ENCODE measurements at places on chromosomes 4 and X.

DNA sequence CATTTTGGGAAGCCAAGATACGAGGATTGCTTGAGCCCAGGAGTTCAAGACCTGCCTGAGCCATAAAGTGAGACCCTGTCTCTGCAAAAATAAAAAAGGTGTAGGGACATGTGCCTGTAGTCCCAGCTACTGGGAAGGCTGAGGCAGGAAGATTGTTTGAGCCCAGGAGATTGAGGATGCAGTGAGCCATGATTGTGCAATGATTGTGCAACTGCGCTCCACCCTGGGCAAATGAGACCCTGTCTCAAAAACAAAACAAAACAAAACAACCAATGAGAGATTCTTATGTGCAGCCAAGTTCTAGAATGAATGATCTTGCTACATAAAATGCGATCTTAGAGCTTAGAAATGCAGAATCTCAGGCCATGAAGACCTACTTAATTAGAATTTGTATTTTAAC is 22.5 kb downstream of the SLC9B2 start:
- DNase-seq, result no peak

DNA sequence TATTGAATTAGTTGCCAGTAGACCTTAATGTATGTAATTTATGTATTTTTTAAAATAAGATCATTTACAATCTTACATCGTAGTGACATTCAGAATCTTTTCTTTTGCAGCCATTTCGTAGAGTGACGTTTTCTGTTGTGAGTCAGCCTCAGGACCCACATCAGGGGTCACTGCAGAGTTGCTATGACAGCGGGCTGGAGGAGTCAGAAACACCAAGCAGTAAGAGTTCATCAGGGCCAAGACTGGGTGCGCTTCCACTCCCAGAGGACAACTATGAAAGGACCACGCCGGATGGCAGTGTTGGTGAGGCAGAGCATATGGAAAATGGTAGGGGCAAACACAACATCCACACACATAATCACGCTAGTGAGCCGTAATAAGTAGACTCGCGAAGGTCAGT is 199.9 kb downstream of the PCDH7 start:
- DNase-seq, result no peak

- DNase-seq, result no peak
Measured at GRCh38 chr4:105306158-105306781, 159.6 kb downstream of the TET2 start.

DNA sequence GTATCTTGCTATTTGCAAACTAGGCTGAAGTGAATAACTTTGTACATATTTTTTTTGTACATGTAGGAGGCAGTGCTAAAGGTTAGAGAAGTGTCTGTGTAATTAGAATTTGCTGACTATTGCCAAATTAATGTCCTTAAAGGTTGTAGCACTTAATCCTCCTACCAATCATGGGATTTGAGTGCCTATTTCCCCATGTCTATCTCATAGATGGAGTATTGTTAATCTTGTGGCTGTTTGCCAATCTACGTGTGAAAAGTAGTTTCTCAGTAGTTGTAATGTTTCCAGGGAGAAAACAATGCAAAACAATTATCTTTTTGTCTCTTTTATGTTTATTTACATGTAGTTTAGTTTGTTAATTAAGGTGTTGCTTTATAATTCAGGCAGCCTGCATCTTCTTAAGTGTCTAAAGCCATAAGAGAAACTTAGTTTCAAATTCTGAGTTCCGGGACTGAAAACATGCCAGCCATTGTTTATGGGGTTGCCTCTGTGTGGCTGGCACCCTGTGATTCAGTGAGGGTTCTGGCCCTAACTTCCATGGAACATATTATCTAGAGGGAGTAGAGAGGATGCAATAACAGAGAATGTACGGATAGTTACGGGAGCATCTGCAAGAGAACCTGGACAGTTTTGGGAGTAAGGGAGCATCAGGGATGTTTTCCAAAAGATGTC is 142.4 kb downstream of the KLHL8 start:
- no peak for DNase-seq

DNA sequence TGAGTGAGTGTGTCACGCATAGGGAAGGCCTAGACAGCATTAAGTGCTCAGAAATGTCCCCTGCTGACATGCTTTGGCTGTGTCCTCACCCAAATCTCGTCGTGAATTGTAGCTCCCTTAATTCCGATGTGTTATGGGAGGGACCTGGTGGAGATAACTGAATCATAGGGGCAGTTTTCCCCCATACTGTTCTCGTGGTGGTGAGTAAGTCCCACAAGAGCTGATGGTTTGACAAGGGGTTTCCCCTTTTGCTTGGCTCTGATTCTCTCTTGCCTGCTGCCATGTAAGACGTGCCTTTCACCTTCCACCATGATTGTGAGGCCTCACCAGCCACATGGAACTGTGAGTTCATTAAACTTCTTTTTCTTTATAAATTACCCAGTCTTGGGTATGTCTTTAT is 78.0 kb downstream of the NSUN7 start:
- no peak for DNase-seq

GRCh38 chr4:72954811-72955210 is 114.7 kb downstream of the COX18 start:
- no peak for DNase-seq

- DNase-seq, result no peak
Measured at GRCh38 chr4:74282926-74283325, 25.3 kb upstream of the EPGN start.

- DNase-seq, result no peak
Measured at GRCh38 chr4:114558446-114559020, 40.1 kb upstream of the UGT8 start.

DNA sequence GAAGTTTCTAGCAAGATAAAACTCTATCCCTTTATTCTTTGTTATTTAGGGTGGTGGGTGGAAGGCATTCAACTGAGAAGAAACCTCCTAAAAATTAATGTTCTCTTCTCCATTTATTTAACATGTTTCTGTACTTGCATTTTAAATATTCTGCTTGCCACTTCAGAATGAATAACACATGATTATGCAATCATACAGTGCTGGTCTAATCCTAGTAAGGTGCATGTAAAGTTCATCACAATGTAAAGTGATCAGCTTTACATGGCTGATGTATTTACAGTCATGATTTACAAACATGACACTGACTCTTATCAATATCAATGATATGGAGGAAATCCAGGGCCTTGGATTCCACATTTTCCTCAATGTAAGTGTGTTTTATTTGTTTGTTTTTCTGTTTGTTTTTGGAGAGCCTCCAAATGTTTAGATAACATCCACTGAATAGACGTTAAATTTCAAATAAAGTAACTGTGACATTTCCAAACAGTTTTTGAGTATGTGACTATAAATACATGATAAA is 342.1 kb upstream of the CTSO start:
- DNase-seq, result no peak

- DNase-seq, result no peak
Measured at GRCh38 chr4:145178740-145179280, 1.6 kb downstream of the OTUD4 start.

DNA sequence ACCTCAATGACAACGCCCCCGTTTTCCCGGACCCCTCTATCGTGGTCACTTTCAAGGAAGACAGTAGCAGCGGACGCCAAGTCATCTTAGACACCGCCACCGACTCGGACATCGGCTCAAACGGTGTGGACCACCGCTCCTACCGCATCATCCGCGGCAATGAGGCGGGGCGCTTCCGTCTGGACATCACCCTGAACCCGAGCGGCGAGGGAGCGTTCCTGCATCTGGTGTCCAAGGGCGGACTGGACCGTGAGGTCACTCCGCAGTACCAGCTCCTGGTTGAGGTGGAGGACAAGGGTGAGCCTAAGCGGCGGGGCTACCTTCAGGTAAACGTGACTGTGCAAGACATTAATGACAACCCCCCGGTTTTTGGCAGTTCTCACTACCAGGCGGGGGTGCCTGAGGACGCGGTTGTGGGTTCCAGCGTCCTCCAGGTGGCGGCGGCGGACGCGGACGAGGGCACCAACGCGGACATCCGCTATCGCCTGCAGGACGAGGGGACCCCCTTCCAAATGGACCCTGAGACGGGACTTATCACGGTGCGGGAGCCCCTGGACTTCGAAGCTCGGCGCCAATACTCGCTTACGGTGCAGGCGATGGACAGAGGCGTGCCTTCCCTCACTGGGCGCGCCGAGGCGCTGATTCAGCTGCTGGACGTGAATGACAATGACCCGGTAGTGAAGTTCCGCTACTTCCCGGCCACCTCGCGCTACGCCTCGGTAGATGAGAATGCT is 2.2 kb downstream of the FAT4 start:
- DNase-seq, result no peak

DNA sequence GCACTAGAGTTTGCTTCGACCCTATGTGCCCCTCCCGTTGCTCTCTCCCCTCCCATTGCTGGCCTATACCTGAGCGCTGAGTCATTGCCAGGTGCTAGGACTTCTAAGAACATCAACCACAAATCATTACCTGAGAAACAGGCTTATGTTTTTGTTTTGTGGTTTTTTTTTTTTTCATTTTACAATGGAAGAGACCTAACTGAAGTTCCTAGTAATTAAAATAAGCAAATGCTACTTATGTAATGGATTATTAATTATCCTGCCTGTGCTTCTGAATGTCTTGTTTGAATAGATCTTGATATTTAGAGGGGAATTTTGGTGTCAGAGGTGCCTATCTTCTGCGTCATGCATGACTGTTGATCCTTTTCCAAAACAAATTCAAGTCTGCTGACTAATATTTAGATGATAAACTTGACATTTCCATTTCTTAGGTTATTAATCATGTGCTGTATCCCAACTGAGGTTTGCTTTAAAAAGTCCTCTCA is 275.4 kb upstream of the CPEB2 start:
- DNase-seq, result no peak

GRCh38 chr4:79574741-79575451 is 166.9 kb upstream of the GK2 start:
- DNase-seq, result no peak

DNA sequence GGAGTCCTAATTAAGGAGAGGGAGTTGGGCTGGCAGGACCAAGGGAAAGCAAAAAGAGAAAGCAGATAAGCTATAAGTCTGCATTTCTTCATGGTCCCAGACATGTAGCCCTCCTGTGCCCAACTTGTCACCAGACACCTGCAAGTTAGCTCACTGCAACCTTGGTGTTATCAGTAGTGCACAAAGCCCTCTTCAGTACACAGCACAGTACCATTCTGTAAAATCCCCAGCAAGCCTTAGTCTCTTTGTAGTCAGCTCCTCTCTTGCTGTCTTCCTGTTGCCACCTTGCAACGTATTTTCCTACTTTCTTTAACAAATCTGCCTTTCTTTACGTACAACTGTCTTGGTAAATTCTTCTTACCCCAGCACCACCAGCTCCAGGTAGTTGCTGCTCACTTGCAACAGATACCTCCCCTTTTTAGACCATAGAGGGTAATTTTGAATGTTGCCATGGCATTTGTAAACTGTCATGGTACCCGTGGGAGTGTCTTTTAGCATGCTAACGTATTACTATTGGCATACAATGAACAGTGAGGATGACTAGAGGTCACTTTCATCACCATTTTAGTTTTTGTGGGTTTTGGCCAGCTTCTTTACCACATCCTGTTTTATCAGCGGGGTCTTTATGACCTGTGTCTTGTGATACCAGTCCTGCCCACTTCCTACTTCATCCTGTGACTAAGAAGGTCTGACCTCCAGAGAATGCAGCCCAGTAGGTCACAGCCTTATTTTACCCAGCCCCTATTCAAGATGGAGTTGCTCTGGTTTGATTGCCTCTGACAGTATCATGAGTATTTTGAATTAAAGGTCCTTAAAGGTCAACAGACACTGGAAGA is 28.3 kb upstream of the AP1S2 start:
- no peak for DNase-seq

- no peak for DNase-seq
Measured at GRCh38 chr4:20666012-20666860, 34.0 kb upstream of the PACRGL start.

DNA sequence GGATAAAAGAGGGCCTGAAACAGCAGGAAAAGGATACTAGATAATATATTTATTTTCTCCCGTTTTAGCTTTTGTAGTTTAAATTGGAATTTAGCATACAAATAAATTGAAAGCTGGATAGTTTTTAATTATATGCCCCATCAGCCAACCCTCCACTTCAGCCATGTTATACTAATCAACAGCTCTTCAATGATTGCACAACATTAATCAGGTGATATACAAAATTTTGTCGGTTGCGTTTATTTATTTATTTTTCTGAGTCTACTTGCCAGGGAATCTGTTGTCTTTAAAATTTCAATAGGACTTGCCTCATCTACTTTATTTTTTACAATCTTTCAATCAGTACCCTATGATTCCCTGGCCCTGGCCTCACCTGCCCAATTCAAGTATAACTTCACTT is 12.1 kb downstream of the DGKK start:
- DNase-seq, result no peak

DNA sequence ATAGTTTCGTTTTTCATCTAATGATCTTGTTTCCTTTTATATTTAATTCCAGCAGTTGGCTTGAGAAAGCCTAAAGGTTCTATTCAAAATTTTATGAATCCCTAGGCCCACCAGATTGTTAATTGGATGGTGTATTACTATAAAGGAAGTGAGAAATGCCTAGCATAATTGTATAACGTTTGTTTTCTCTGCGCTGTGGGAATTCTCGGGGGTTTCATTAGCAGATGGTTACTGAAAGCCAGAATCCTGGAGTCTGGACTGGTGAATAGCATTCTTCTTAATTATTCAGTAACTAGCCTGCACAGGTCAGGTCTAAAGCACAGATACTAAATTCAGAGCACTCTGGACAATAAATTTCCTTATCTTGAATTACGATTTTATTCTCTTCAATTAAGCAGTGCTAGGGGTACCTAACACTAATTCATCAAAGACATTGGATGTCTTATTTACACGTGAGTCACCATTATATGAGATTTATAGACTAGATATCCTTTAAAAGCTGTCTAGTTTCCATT is 459.4 kb downstream of the DTHD1 start:
- no peak for DNase-seq

DNA sequence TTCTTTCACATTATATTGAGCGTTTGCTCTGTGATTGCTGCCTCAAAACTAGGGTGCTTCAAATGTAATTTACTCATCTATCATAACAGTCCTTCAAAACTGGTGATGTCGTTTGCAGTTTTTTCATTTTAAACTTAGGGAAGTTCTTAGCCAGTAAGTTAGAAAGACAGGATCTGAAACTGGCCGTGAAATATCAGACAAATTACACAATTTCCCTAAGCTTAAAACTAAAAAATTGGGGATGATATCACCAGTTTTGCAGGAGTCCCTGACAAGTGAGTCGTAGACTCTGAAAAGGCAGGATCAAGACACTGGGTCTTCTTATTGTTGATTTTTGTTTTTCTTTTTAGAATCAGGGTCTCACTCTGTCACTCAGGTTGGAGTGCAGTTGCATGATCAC is 44.8 kb downstream of the MOB1B start:
- no peak for DNase-seq

DNA sequence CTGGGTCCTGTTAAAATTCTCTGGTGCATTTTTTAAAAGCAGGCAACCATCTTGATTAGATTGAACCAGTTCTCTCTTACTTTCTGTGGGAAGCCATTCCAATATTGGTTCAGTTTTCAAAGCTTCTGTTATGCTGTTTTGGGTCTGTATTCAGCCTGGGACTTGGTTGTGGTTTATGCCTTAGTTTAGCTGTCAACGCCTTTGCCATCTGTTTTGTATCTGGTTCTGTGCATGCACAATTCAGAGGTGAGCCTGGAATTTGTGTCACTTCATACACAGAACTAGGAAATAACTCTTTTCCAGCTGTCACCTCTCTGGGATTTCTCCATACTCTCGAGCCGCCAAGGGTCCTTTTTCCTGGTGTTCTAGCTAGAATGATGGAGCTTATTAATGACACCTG is 46.2 kb downstream of the STAP1 start:
- no peak for DNase-seq

- no peak for DNase-seq
Measured at GRCh38 chr4:15479913-15480185, 10.2 kb downstream of the CC2D2A start.

- DNase-seq, result no peak
Measured at GRCh38 chr4:119939071-119939995, 127.3 kb downstream of the MAD2L1 start.

All from activated naive CD4-positive, alpha-beta T cell (primary cell).